Vagina (tissue), 2 donors: ENCODE measurements at places on chromosomes 4 and X.

- H3K27ac ChIP-seq = peak overlapping the region; percentile 60
- no peak overlapping the region for H3K4me3 ChIP-seq
- no peaks in the 10 kb centered on the region for H3K36me3 ChIP-seq
Observed at GRCh38 chrX:19682712-19683331, 167.5 kb upstream of the MAP3K15 start.

DNA sequence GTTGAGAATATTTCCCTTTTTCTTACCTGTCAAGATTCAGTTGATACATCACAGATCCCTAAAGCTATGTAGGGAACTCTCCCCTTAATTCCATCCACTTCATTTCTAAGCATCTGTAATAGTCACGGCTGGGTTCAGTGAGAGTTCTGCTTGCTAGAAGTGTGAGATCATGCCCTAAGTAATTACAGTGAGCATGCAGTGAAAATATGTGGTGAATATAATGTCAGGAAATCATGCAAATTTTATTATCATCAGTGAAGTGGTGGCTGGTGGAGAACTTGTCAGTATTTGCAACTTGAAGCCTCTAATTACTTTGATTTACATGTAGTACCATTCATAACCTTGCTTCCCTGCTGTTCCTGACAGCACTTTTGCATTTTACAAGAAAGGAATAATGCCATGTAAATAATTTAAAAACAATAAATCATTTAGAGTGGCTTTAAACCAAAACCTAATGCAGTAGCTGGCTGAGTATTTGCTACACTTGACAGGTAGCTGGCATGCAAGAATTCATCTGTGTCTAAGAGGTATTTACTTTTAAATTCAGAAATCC is 28.3 kb upstream of the CFAP299 start:
- DNase-seq = no peak
- no peaks in the 10 kb centered on the region for H3K36me3 ChIP-seq
- no peaks in the 10 kb centered on the region for H3K4me1 ChIP-seq

DNA sequence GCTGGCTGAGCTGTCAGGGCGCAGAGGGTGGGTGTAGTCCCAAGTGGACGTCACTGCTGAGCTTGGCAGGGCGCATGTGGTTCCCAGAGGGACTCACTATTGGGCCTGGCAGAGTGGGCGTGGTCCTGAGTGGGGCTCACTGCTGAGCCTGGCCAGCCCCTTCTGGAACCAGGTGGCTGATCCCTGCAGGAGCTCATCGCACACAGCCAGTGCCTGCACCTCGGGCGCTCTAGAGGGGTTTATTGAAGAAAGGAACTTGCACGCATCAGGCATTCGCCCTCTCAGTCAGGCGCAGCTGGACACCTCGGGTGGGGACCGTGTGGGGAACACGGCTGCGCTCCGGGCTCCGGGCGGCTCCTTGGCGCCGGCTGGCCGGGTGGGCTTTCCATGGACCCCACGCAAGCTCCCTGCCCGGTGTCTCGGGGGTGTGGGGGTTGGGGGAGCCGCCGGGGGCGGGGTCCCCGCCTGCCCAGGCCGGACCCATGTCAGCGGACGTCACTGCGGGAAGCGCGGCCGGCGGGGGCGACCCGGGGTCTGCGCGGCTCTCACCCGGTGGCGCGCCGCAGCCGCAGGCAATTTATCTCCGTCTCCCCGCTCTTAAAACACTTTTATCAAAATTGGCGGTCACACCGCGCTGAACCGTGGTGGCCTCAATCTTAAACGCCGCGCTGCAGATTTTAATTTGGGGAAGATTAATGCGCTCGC is 65.4 kb upstream of the NKX1-1 start:
- no peak overlapping the region for H3K27ac ChIP-seq
- peaks cover 9% of the 10 kb centered on the region for H3K27me3 ChIP-seq
- peaks cover 12% of the 10 kb centered on the region for H3K4me1 ChIP-seq
- no peak for DNase-seq

DNA sequence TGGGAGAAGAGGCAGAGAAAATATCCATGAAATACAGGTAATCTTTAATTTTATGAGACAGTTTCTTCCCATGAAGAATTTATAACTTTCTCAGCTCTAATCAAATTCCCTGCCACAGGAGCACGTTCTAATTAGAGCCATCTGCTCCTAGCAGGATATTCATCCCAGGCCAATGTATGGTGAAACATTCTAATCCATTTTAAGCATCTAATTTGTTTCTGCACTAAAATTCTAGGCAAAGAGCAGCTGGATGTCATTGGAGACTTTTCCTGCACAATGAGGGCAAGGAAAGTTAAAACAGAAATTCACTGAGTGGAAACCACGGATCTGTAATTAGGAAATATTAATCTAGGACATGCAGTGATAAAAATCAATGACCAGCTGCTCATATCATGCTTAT is 107.7 kb upstream of the ZFP42 start:
- no peak overlapping the region for H3K27ac ChIP-seq
- no peaks in the 10 kb centered on the region for H3K27me3 ChIP-seq
- H3K4me1 ChIP-seq = no peaks in the 10 kb centered on the region
- H3K36me3 ChIP-seq = no peaks in the 10 kb centered on the region
- no peak overlapping the region for H3K4me3 ChIP-seq
- no peak for DNase-seq

DNA sequence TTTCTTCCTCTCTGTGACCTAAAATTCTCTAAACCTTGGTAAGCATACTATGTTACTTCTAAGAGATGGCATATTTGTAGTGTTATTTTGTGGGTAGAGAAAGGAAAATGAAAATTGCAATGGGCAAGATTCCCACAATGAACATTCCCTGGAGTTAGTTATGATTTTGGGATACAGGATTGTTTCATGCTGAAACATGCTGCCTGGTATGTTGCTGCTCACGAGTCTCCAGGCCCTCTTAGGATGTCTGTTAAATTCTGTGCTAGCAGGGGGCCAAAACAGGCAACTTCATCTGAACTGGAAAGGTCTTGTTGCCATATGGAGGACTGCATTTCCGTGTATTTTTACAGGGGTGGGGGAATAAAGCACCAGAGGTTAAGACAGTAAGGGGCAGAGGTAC is 18.9 kb upstream of the MSMO1 start:
- no peak for DNase-seq
- no peaks in the 10 kb centered on the region for H3K27me3 ChIP-seq
- no peaks in the 10 kb centered on the region for H3K36me3 ChIP-seq
- H3K27ac ChIP-seq = no peak overlapping the region
- no peaks in the 10 kb centered on the region for H3K4me1 ChIP-seq
- no peak overlapping the region for H3K4me3 ChIP-seq

- no peaks in the 10 kb centered on the region for H3K4me1 ChIP-seq
- DNase-seq = no peak
- no peaks in the 10 kb centered on the region for H3K36me3 ChIP-seq
- no peak overlapping the region for H3K27ac ChIP-seq
- no peaks in the 10 kb centered on the region for H3K27me3 ChIP-seq
Observed at GRCh38 chr4:167222099-167222498, 12.2 kb downstream of the SPOCK3 start.
